ENCODE measurements at places on chromosomes 3 and 15. TPM values are rescaled to one million over a fixed set of nuclear protein-coding genes. Genes with fewer than 3 reads are reported as not detected.
A peak's percentile ranks its signal among the peaks of the same experiment; 100 is the strongest.

SHF gene
- total RNA-seq, result 3.7 TPM

KLHL6 gene
- total RNA-seq, result 24.2 TPM

FANCD2OS gene
- total RNA-seq, result not detected

PRICKLE2 gene
- total RNA-seq, result not detected

DRD3 gene
- total RNA-seq, result not detected

GOLGA8S gene
- total RNA-seq, result 0.14 TPM

TRPM1 gene
- total RNA-seq, result not detected

ADCY5 gene
- not detected for total RNA-seq

KIF23 gene
- total RNA-seq, result 1.1 TPM

MYLK gene
- not detected for total RNA-seq

- no peak overlapping the region for H3K4me3 ChIP-seq
- no peak overlapping the region for H3K27ac ChIP-seq
- peaks cover 13% of the 10 kb centered on the region for H3K4me1 ChIP-seq
- no peak for DNase-seq
- H3K27me3 ChIP-seq, result no peaks in the 10 kb centered on the region
- no peaks in the 10 kb centered on the region for H3K36me3 ChIP-seq
These were observed 125.4 kb downstream of the FMN1 start for GRCh38 chr15:33069161-33069560.

- no peaks in the 10 kb centered on the region for H3K27me3 ChIP-seq
- peak; percentile 80 for DNase-seq
- no peaks in the 10 kb centered on the region for H3K36me3 ChIP-seq
- H3K27ac ChIP-seq, result no peak overlapping the region
- no peak overlapping the region for H3K4me3 ChIP-seq
These were observed 20.6 kb downstream of the MYH15 start for GRCh38 chr3:108489776-108490175.

GRCh38 chr3:100803711-100804110, 94.4 kb downstream of the TFG start:
- no peaks in the 10 kb centered on the region for H3K4me1 ChIP-seq
- no peak overlapping the region for H3K27ac ChIP-seq
- H3K27me3 ChIP-seq, result no peaks in the 10 kb centered on the region
- H3K36me3 ChIP-seq, result no peaks in the 10 kb centered on the region

DNA sequence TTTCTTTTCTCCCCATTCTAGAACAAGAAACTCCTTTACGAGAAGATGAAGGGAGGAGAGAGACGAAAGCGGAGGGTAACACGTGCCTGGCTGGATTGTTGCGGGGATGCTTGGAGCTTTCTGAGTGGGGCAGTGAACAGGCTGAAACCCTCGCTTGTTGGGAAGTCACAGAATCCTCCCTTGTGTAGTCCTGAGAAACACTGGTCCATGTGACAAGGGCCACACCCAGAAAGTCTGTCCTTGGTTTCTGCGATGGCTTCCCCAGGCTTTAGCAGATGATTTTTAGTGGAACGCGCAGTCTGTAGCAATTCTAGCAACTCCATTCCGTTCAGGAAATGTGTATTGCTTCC, 26.1 kb upstream of the GREM1 start:
- no peaks in the 10 kb centered on the region for H3K4me1 ChIP-seq
- no peak overlapping the region for H3K4me3 ChIP-seq
- H3K27me3 ChIP-seq, result no peaks in the 10 kb centered on the region
- no peaks in the 10 kb centered on the region for H3K36me3 ChIP-seq
- DNase-seq, result no peak
- H3K27ac ChIP-seq, result no peak overlapping the region

GRCh38 chr3:31839144-31839917, 141.7 kb downstream of the OSBPL10 start:
- H3K36me3 ChIP-seq, result no peaks in the 10 kb centered on the region
- H3K4me1 ChIP-seq, result no peaks in the 10 kb centered on the region
- H3K27ac ChIP-seq, result no peak overlapping the region
- H3K4me3 ChIP-seq, result no peak overlapping the region

DNA sequence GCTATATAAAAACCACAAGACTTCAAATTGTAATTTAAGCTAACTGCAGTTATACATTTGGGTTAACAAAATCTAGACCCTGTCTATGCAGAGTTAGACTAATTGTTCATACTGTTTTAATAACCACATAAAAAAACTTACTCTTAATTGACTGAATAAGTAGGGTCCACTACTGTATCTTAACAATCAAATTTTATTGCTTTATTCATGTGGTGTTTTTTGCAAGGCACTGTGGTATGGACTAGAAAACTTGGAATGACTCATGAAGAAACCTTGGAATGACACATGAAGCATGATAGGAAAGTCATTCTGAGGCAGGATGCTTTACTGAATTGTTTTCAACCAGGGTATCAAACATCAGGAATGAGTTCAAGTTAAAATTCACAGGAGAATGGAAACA, 2.3 kb downstream of the SERP1 start:
- no peaks in the 10 kb centered on the region for H3K27me3 ChIP-seq
- no peak overlapping the region for H3K4me3 ChIP-seq
- peaks cover 14% of the 10 kb centered on the region for H3K4me1 ChIP-seq
- H3K27ac ChIP-seq, result no peak overlapping the region

DNA sequence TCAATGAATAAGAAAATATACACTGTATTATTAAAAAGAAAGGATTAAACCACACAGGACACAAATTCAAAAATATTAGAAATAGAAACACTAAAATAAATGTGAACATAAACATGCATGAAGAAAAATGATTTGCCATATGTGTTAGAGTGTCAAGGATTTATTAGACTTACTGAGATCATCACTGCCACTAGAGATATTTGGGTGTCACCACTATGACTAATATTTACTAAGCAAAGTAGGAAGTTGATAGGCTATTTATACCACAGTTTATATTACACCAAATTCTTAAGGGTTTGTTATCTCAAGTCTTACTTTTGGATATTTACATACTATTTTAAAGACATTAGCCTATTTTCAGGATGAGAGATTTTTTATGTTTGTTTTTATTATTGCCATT, 575.0 kb upstream of the SGO1 start:
- no peaks in the 10 kb centered on the region for H3K36me3 ChIP-seq
- DNase-seq, result no peak
- no peaks in the 10 kb centered on the region for H3K4me1 ChIP-seq
- H3K27me3 ChIP-seq, result no peaks in the 10 kb centered on the region
- no peak overlapping the region for H3K4me3 ChIP-seq
- H3K27ac ChIP-seq, result no peak overlapping the region

GRCh38 chr3:128269796-128270195, 116.5 kb downstream of the EEFSEC start:
- H3K27ac ChIP-seq, result no peak overlapping the region
- H3K27me3 ChIP-seq, result no peaks in the 10 kb centered on the region
- H3K4me3 ChIP-seq, result no peak overlapping the region
- H3K4me1 ChIP-seq, result no peaks in the 10 kb centered on the region

- H3K27ac ChIP-seq, result no peak overlapping the region
- no peak overlapping the region for H3K4me3 ChIP-seq
- DNase-seq, result no peak
- H3K27me3 ChIP-seq, result no peaks in the 10 kb centered on the region
- H3K36me3 ChIP-seq, result peaks cover 63% of the 10 kb centered on the region
- no peaks in the 10 kb centered on the region for H3K4me1 ChIP-seq
These were observed 24.4 kb downstream of the RLBP1 start for GRCh38 chr15:89196994-89197393.

DNA sequence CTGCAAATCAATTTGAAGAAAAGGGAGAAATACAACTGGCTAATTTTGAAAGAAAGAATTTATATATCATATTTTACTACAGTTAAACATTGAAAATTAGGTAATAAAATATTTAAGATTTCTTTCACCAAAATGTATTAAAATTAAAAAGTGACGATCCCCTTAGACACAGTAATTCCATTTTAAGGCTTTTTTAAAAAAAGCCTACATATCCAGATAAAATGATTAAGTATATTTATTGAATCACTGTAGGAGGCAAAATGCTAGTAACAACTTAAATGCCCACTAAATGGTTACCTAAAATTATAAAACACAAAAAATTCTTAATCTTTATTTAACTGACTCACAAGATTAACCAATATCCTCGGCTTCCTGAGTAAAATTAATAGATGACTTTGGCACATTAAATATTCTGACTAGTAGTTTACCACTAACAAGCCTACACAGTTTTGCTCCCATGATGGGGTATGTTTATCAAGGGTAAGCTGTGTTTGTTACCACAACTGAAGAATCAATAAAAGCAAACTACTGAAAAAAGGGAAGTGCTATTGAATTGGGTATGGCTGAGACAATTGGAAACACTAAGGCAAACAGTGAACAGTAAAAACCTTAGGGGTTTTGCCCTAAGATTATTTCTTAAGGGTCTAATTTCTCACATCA, 28.4 kb downstream of the ANKRD28 start:
- no peaks in the 10 kb centered on the region for H3K27me3 ChIP-seq
- peaks cover 6% of the 10 kb centered on the region for H3K36me3 ChIP-seq
- no peaks in the 10 kb centered on the region for H3K4me1 ChIP-seq
- no peak overlapping the region for H3K4me3 ChIP-seq
- DNase-seq, result no peak
- no peak overlapping the region for H3K27ac ChIP-seq

DNA sequence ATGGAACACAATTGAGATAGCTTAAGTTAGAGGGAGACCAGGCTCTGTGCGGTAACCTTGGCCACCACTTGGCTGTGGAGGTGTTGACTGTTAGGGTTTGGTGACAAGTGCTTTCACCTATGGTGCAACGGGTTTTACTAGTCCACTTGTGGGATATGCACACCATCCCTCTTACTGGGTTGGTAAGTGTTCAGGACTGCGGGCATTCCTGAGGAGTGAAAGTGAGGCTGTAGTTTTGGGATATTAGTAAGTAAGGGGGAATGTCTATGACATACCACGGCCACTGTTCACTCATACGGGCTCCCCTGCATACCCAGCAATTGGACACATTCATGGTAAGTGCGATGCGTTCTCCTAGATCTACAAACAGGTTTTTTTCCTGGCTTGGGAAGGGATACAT, 8.0 kb upstream of the RAD54L2 start:
- DNase-seq, result no peak
- H3K4me1 ChIP-seq, result no peaks in the 10 kb centered on the region
- no peak overlapping the region for H3K27ac ChIP-seq
- peaks cover 4% of the 10 kb centered on the region for H3K27me3 ChIP-seq
- H3K4me3 ChIP-seq, result no peak overlapping the region

GRCh38 chr3:127033786-127034185, 50.9 kb downstream of the PLXNA1 start:
- no peaks in the 10 kb centered on the region for H3K27me3 ChIP-seq
- no peaks in the 10 kb centered on the region for H3K4me1 ChIP-seq
- peaks cover 11% of the 10 kb centered on the region for H3K36me3 ChIP-seq

- H3K36me3 ChIP-seq, result no peaks in the 10 kb centered on the region
- no peaks in the 10 kb centered on the region for H3K4me1 ChIP-seq
- DNase-seq, result no peak
- no peak overlapping the region for H3K27ac ChIP-seq
These were observed 3.2 kb upstream of the ARPP21 start for GRCh38 chr3:35635926-35636683.

- no peaks in the 10 kb centered on the region for H3K36me3 ChIP-seq
- H3K4me1 ChIP-seq, result no peaks in the 10 kb centered on the region
- no peak for DNase-seq
- H3K4me3 ChIP-seq, result no peak overlapping the region
These were observed 24.8 kb upstream of the SLMAP start for GRCh38 chr3:57731311-57731710.

- no peaks in the 10 kb centered on the region for H3K27me3 ChIP-seq
- H3K4me1 ChIP-seq, result no peaks in the 10 kb centered on the region
- H3K27ac ChIP-seq, result no peak within 1 kb of the TSS
These were observed at the start of gene SPATA12 for GRCh38 chr3:57060089-57060821. TSS of gene SPATA12 (plus strand) at chr3:57060664. CDS start at chr3:57073695, 13,031 bp downstream.

- no peaks in the 10 kb centered on the region for H3K27me3 ChIP-seq
- no peak for DNase-seq
- H3K4me1 ChIP-seq, result no peaks in the 10 kb centered on the region
- no peaks in the 10 kb centered on the region for H3K36me3 ChIP-seq
- H3K27ac ChIP-seq, result no peak overlapping the region
These were observed 46.3 kb upstream of the UTS2B start for GRCh38 chr3:191376516-191377141.

DNA sequence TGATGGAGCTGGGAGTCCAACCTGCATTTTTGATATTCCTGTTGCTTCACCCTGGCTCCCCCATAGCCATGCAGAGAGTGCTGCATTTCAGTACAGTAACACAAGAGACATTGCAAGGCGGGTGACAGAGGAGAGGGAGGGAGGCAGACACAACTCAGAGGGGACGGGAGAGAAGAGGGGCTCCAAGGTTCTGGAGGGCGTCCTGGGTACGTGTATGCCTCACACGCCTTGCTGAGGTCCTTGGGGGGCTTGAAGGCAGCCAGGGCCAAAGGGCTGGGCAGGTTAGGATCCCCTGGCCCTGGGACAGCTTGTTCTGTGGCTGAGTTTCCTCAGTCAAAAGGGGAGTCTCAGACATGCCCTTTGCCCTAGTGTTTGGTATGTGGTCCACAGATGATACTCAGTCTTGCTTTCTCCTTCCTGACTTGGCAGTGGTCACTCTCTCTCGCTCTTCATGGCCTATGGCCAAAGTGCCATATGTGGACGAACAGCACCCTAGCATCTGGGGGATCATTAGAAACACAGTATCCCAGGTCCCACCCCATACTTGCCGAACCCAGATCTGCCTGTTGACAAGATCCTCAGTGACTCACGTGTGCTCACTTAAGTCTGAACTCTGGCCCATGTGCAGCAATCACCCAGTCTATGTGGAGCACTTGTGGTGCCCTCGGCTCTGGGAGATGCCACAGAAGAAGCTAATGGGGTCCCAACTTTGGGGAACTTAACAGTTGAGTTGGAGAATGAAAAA, 52.9 kb downstream of the FGD5 start:
- H3K27ac ChIP-seq, result no peak overlapping the region
- DNase-seq, result no peak
- no peak overlapping the region for H3K4me3 ChIP-seq
- no peaks in the 10 kb centered on the region for H3K27me3 ChIP-seq
- H3K4me1 ChIP-seq, result no peaks in the 10 kb centered on the region

DNA sequence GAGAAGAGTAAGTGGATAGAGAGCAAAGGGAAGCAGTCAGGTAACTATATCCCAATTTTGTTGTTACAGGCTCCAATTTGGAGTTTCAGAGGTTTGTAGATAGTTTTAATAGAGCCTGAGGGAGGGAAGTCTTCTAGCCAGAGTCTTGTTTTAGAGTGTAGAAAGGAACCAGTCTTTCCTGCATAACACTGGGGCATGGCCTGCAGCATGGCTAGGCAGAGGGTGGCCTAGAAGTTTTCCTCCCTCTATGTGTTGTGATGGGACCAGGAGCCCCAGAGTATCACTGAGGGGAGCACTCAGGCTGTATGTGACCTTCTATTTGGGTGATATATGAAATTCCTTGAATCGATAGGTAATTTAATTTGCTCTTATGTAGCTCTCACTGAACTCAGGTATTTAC, 22.5 kb upstream of the GABRR3 start:
- H3K27me3 ChIP-seq, result no peaks in the 10 kb centered on the region
- no peak overlapping the region for H3K4me3 ChIP-seq
- no peaks in the 10 kb centered on the region for H3K4me1 ChIP-seq
- no peaks in the 10 kb centered on the region for H3K36me3 ChIP-seq
- no peak overlapping the region for H3K27ac ChIP-seq
- no peak for DNase-seq

GRCh38 chr3:169472259-169472900, 191.1 kb downstream of the MECOM start:
- H3K36me3 ChIP-seq, result no peaks in the 10 kb centered on the region
- no peak overlapping the region for H3K27ac ChIP-seq
- H3K4me3 ChIP-seq, result no peak overlapping the region
- H3K4me1 ChIP-seq, result no peaks in the 10 kb centered on the region
- no peaks in the 10 kb centered on the region for H3K27me3 ChIP-seq
- no peak for DNase-seq

Measured in CD4-positive, alpha-beta T cell (primary cell).